ENCODE measurements at places on chromosomes 6 and 20.
A peak's percentile ranks its signal among the peaks of the same experiment; 100 is the strongest.

- no peak for DNase-seq
Measured at GRCh38 chr20:59576216-59576953, 28.0 kb upstream of the PHACTR3 start.

GRCh38 chr20:48586730-48587129, 241.1 kb downstream of the PREX1 start:
- DNase-seq = no peak

DNA sequence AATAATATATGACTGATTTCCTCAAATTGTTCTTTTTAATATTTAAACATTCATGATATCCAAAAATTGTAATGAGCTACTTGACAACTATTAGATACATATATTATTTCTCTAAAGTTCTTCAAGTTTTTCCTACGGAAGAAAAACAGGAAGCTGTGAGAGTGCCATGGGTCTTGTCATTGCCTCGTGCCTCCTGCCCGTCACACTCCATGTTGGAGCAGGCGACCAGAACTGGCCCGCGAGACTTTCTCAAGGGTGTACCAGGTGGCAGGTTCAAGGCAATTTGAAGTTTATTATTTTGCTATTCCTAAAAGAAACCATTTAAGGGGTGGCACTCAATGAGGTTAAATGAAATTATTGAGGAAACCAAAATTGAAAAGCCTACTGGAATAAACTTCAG, 337.2 kb downstream of the HACE1 start:
- no peak for DNase-seq

DNA sequence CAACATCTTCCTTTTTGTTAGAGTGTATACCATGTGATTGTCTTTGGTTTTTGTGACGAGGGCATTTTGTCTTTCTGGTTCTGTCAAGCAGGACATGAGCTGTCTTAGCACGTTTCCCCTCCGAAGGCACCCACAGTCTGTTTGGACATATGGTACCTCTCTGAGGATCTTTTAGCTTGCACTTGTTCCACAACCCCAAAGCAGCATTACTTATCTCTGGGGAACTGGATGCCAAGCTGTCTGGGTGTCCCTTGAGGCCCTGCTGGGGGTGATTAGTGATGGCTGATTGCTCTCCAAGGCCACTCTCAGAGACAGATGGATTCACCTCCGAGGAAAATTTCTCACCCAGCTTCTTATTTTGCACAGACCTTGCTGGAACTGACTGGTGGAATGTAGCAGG, 445.0 kb upstream of the CHD6 start:
- DNase-seq = no peak

DNA sequence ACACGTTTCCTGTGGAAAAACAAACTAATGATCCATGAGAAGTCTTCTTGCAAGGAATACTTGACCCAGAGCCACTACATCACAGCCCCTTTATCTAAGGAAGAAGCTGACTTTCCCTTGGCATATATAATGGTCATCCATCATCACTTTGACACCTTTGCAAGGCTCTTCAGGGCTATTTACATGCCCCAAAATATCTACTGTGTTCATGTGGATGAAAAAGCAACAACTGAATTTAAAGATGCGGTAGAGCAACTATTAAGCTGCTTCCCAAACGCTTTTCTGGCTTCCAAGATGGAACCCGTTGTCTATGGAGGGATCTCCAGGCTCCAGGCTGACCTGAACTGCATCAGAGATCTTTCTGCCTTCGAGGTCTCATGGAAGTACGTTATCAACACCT, 35.4 kb downstream of the GCNT2 start:
- DNase-seq = no peak

GRCh38 chr20:62382306-62383198, 4.4 kb upstream of the RPS21 start:
- DNase-seq = peak; percentile 82

DNA sequence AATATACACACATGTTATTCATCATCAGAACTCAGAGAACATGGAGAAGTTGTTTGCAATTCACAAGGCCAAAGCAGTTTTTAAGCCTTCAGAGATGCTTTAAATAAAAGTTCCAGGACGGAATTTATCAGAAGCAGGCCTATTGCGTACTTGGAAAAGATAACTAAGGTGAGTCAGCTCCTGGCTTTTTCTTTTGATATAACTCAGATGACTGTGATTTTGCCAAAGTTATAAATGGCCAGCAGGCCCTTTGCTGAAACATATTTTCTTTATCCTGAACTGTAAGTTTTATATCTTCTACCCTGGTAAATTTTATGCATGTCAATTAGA, 55.0 kb upstream of the PLCB1 start:
- no peak for DNase-seq

GRCh38 chr6:101845621-101846020, 452.1 kb downstream of the GRIK2 start:
- no peak for DNase-seq

DNA sequence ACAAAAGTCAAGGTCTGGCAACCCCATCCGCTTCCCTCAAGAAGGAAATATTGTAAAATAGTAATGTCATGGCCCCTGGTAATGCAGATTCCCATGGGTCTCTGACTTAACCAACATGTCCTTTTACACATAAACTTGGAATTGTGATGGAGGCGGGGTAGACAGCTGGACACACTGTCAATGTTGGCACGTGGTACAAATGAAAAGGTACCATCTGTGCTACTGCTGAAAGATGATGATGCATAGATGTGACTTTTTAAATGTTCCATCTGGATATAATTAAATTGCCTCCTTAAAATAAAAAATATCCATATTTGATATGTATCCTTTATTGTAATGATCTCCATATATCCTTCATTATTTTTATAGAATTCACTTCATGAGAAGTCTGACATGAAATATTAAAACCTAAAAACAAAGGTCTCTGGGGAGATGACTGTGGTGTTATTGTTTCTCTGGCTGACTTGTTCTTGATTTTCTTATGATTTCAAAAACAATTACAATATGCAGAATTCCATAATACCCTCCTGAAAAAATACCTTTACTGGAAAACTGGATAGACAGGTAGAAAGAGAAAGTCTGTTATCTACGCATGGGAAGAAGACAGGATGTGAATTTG, 104.5 kb downstream of the MKKS start:
- DNase-seq = no peak

DNA sequence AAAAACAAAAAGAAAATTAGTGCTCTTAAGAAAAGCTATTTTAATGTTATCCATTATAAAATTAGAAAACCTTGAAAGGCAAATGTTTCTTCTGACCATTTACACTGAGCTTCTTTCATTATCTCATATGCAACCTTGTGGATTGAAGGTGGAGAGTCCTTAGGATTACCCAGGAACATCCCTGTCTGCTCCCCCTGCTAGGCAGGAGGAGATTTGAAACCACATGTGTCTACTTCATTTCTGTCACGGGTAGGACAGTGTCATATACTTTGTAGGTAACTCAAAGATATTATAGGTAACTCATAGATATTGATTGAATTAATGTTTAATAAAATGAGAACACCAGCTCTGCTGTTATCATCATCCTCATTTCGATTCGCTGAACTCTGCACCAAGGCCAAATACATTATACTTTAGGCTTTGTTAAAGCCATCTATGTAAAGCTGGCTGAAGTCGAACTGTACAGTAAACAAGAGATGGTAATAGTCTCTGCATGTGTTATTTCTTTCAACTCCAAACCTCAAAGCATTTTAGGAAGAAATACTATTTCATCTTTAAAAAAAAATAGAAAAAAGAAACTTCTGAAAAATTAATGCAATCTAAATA, 49.5 kb downstream of the HDAC2 start:
- DNase-seq = no peak

DNA sequence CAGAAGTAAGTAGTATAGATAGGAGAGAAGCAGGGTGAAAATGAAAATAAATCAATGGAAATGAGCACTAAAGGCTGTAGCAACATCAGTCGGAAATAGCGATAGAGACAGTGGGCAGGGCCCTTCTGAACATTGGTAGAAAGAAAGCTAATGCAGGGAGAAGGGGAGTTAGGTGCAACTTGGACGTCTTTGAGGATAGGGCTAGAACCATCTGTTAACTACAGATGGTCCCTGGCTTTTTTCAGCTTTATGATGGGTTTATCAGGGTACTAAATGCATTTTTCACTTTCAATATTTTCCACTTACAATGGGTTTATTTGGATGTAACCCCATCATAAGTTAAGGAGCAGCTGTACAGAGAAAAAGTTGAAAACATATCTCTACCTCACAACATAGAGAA, 72.8 kb upstream of the CNR1 start:
- DNase-seq = no peak

Data from activated naive CD8-positive, alpha-beta T cell treated with anti-CD3 and anti-CD28 coated beads for 36 hours (primary cell).